ENCODE measurements at places on chromosomes 6 and 20.

GRCh38 chr6:153673225-153673624, 365.8 kb upstream of the OPRM1 start:
- H3K27ac ChIP-seq = no peak overlapping the region
- no peaks in the 10 kb centered on the region for H3K4me1 ChIP-seq
- DNase-seq = no peak
- H3K4me3 ChIP-seq = no peak overlapping the region
- H3K36me3 ChIP-seq = no peaks in the 10 kb centered on the region

DNA sequence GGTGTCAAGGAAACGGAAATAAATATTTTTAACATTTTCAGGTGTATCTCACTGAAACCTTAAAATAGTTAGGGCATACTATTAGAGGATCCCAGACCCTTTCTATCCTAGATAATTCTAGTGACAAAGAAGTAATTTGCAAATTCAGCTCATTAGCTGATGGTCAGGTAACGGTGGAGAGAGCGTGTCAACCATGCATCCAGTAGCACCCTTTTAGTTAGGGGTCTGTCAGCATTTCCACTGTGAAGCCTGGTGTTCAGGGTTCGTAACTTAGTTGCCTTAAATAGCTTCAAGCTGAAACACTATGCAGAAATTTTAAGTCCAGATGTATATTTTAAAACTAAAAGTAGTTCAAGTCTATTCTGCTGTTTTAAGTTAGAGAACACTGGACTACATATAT, 48.5 kb upstream of the SUPT3H start:
- no peak for DNase-seq
- no peak overlapping the region for H3K27ac ChIP-seq
- peaks cover under 1% of the 10 kb centered on the region for H3K27me3 ChIP-seq
- H3K36me3 ChIP-seq = no peaks in the 10 kb centered on the region
- H3K4me3 ChIP-seq = no peak overlapping the region
- no peaks in the 10 kb centered on the region for H3K4me1 ChIP-seq

DNA sequence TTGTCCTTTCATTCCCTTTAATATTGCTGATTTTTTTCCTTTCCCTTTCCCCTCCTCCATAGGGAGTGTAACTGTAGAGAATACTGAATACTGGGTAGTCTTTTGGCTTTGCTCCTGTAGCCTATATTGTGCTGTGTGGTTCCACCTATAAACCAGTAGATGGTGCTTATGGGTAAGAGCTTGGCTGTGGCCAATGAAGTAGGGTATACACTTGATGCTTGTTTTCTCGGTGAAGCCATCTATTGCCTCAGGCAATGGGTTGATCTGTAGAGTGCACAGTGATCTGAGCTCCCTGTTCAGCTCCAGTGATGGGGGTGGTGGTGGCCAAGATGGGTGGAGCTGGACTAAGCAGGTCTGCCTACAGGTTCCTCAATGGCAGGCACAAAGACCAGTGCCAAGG, 203.3 kb upstream of the IMPG1 start:
- no peaks in the 10 kb centered on the region for H3K4me1 ChIP-seq
- no peak overlapping the region for H3K4me3 ChIP-seq
- no peak overlapping the region for H3K27ac ChIP-seq
- no peaks in the 10 kb centered on the region for H3K27me3 ChIP-seq
- H3K36me3 ChIP-seq = no peaks in the 10 kb centered on the region

DNA sequence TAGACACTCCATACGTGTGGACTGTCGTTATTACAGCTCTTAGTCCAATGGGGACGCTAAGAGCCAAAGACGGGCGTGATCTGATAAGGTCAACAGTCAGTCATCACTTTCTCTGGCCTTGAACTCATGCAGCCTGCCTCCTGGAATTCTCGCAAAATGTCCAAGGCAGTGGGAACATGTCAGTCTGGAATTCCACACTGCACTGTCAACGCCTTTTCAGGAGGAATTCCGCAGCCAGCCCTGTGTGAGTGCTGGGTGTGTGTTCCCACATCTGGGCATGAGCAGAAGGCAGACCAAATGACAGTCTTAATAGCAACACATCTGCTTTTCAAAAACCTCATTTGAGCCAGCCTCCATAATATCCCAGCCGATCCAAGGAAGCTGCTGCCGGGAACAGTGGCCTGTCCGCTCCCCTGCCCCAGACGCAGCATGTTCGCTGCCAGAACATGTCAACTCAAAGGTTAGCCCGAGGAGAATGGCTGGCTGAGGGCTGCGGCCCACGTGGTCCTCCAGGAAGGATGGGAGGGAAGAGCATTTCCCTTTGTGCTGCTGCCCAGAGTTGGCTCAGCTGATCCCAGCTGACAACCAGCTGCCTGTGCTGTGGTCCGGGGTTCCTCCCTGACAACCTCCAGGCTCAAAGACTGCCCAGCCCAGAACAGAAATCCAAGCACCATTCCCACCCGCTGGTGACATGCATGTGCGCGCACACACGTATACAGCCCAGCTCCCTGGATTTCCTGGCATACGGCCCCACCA, 103.1 kb downstream of the SULF2 start:
- no peak overlapping the region for H3K27ac ChIP-seq
- no peaks in the 10 kb centered on the region for H3K4me1 ChIP-seq
- DNase-seq = no peak
- no peaks in the 10 kb centered on the region for H3K27me3 ChIP-seq
- H3K4me3 ChIP-seq = no peak overlapping the region
- H3K36me3 ChIP-seq = no peaks in the 10 kb centered on the region

GRCh38 chr20:43430265-43431133, 27.2 kb upstream of the SRSF6 start:
- H3K27ac ChIP-seq = no peak overlapping the region
- no peaks in the 10 kb centered on the region for H3K4me1 ChIP-seq
- DNase-seq = no peak
- no peaks in the 10 kb centered on the region for H3K27me3 ChIP-seq

DNA sequence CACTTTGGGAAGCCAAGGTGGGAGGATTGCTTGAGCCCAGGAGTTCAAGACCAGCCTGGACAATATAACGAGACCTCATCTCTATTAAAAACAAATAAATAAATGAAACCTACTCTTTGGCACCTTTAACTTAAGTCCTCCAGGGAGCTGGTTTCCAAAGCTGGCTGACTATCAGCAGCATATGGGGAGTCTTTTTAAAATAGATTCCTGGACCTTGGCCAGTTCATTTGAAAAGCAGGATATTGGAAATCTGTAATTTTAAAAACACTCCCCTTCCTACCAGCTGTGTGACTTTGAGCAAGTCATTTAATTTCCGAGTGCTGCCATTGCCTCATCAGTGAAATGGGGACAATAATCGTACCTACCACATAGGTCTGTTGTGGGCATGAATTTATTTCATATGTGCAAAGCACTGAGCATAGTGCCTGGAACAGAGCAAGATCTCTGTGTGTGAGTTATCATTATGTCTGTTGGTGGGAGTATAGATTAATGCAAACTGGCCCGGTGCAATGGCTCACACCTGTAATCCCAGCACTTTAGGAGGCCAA, 40.9 kb upstream of the PTPN1 start:
- no peak for DNase-seq
- H3K27me3 ChIP-seq = no peaks in the 10 kb centered on the region
- no peaks in the 10 kb centered on the region for H3K4me1 ChIP-seq

DNA sequence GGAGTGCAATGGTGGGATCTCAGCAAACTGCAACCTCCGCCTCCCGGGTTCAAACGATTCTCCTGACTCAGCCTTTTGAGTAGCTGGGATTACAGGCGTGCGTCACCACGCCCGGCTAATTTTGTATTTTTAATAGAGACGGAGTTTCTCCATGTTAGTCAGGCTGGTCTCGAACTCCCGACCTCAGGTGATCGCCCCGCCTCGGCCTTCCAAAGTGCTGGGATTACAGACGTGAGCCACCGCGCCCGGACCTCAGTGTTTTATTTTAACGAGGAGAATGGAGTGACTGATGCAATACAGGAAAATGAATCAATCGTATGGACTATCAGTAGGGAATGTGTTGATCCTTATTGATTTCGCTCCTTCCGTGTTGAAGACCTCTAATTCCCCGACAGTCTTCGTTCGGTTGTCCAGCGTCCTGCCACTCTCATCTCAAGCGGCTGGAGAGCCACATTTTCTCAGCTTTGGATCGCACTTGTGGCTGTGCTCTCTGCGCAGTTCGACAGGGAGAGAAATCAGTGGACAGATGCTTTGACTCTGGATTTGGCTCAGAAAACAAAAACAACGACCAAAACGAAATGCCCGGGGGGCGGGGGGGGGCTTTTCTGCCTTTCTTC, 166.2 kb downstream of the TRIM27 start:
- H3K36me3 ChIP-seq = no peaks in the 10 kb centered on the region
- H3K4me1 ChIP-seq = no peaks in the 10 kb centered on the region
- no peak for DNase-seq
- no peak overlapping the region for H3K4me3 ChIP-seq

- H3K27ac ChIP-seq = no peak overlapping the region
- H3K4me3 ChIP-seq = no peak overlapping the region
- H3K4me1 ChIP-seq = no peaks in the 10 kb centered on the region
- H3K27me3 ChIP-seq = no peaks in the 10 kb centered on the region
- no peaks in the 10 kb centered on the region for H3K36me3 ChIP-seq
Observed at GRCh38 chr6:16857969-16858592, 96.8 kb upstream of the ATXN1 start.
